ENCODE measurements at places on chromosomes 11 and 22.
A peak's percentile ranks its signal among the peaks of the same experiment; 100 is the strongest.

DNA sequence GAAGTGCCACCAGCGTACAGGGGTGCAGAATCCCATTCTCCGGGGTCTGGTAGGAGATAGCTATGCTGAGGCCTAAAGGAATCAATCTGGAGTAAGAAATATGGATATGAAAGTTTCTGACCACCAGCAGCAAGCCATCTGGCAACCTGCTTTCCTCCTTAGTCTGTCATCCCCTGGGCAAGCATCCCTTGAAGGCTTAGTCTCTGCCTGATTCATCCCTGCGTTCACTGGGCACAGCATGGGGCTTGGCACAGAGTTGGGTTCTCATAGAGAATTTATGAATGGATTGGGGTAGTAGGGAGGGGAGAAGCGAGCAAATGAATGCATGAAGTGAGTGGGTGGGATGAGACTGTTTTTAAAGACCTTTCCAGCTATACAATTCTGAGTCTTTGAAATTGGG, 85.8 kb upstream of the NARS2 start:
- DNase-seq = no peak

DNA sequence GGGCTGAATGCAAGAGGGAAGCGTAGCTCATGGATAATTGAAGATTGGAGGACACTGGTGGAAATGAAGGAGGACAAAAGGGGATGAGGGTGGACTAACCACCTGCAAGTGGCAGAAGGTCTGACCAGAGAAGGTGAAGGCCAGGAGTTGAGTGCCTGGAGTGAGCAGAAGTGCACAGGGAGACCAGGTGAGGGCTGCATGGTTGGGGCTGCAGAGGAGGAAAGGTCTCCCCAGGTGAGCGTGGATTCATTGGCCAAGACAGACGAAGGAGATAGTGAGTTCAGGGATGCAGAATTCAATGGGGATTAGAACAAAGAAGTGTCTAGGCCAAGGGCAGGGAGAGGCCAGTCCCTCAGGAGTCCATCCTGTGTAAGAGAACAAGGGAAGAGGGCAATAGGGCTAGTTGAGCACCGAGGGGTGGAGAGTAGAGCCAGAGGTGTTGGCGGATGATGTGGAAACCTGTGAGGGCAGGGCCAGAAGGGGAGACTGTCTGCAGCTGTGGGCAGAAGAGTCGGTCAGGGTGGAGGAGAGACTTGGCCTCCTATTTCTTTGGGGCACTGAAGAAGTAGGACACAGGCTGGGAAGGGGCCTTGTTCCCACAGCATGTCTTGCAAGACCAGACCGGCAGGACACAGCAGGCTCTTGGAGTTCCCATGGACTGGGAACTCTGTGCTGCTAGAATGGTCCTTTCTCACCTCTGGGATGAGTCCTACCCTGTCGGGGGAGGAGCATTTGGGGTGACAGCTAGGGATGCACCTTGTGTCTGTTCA, 6.7 kb downstream of the TRIM29 start:
- no peak for DNase-seq

DNA sequence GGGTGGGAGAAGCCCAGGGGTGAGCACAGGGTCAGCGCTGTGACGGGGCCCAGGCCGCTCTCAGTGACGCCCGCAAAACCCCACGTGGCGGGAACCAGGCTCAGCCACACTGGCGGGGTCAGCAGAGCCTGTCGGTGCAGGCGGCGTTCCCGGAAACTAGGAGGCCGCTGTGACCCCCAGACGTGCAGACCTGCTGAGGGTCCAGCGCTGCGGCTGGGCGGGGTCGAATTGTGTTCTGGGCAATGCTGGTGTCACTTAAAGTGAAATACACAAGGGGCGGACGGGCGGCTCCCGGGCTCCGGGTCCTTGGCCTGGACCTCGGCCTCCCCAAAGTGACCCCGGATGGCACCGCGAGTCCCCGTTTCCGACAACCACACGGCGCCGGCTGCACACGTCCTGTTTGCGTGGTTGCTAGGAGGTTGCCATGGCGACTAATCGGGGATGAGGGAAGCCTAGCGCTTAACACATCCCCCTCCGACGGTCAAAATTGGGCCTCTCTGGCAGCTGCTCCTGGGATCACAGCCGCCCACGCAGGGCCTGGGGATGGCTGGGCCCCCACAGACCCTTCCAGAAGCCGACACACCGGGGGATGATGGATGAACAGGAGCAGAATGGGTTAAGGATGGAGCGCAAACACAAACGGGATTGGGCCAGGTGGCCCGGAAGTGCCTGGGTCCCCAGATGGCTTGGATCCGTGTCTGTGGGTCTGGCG, 81.7 kb upstream of the PRR5 start:
- DNase-seq = peak; percentile 58

GRCh38 chr11:41457216-41458014, 2.0 kb downstream of the LRRC4C start:
- DNase-seq = no peak

DNA sequence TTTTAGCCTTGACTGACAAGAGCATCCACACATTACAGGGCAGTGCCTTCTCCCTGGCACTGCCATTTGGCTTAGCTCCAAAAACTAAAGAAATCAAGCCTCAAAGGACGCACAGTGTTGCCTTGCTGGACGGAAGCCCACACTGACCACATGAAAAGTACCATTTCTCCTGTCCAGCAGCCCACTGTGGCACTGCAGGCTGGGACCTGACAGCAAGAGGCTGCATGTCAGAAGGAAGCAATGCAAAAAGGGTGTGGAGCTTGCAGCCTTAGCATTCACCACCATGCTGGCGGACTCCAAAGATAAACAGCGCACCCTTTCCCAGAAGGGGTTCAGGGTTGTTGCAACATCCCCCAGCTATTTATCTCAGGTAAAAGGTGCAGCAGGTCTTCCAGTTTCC, 109.3 kb upstream of the BMAL1 start:
- no peak for DNase-seq

GRCh38 chr11:45405916-45406670, 120.0 kb upstream of the SYT13 start:
- DNase-seq = no peak

- no peak for DNase-seq
These were observed 789.4 kb upstream of the KIRREL3 start for GRCh38 chr11:127789927-127790326.

DNA sequence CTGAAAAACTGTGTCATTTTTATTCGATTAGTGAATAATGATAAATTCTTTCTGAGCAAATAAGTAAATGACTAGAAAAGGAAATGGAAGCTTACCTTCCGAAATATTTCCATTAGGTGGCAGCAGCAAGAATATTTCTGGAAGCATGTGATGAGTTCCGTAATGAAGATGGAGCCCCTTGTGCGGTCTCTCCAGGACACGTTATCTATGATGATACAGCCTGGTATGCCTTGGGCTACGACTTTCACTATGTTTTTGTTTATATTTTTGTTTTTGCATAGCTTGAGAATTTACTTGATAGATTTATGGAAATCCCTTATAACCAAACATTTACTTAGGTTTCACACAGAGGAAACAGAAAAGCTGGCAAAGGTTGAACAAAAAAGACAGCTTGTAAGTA, 25.7 kb downstream of the CASP5 start:
- DNase-seq = no peak

GRCh38 chr11:34064291-34064690, 12.8 kb downstream of the CAPRIN1 start:
- DNase-seq = no peak

DNA sequence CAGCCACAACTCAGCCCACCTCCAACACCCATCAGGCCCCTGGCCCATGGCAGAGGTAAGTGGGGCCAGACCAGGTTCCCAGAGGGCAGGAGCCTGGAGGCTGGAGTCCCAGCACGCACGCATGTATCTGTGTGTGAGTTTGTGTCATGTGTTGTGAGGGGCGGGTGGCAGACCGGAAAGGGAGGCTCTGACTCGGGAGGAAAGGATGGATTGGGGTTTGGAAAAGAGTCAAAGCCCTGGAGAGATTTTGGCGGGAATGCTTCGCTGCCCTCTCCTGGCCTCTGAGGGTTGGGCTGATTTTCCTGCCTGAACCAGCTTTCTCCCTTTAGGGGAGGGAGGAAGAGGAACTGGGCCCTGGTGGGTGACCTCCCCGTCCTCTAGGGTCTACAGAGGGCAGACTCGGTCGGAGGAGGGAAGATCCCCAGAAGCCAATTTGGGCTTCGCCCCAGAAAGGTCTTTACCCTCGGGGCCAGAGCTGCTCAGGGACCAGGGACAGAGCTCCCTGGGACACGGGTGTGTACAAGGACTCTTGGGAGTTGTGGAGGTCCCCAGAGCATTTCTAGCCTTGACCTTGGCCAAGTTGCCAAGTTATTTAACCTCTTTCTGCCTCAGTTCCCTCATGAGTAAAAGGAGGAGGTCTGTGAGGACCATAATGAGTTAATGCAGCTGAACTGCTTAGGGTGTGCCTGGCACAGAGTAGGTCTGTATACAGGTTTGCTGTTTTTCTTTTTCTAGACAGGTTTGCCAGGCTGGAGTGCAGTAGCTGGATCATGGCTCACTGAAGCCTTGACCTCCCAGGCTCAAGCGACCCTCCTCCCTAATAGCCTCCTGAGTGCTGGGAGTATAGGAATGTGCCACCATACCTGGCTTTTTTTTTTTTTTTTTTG, 6.9 kb downstream of the C11orf68 start:
- no peak for DNase-seq

GRCh38 chr11:61146416-61146815, 14.8 kb downstream of the VPS37C start:
- DNase-seq = no peak

DNA sequence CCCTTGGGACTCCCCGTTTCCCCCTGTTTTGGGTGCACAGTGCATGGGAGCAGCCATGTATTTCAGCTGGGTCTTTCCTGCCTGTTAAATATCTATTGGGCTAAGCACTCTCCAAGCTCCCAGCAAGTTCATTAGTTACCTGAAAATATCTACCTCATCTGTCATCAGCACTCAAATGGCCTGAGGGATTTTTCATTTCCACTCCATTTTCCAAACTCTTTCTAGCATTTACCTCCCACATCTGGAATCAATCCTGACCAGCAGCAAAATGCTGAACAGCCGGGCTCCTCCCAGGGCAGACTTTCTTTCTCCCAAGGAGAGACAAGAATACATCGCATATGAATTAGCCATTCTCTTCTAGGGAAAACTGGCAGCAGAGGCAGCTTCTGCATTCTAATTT, 273.5 kb upstream of the MPPED2 start:
- no peak for DNase-seq

- DNase-seq = no peak
These were observed 13.1 kb downstream of the NPTXR start for GRCh38 chr22:38830845-38831108.

DNA sequence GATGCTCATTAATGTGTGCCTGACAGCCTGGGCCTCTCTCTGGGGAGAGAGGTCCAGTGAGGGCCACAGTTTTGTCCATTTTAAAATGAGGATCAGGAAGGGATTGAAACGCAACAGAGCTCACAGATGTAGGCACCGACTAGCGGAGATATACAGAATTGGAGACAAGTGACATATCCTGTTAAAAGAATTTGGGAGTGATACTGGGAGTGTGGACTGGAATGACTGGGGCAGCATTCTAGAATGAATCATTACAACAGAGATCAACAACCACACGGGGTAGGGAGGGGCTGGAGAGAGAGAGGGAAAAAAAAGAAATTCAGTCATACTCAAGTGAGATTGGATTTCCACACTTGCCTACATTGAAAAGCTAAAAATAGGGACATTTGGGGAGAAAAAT, 2.5 kb upstream of the NCAM1 start:
- DNase-seq = no peak

DNA sequence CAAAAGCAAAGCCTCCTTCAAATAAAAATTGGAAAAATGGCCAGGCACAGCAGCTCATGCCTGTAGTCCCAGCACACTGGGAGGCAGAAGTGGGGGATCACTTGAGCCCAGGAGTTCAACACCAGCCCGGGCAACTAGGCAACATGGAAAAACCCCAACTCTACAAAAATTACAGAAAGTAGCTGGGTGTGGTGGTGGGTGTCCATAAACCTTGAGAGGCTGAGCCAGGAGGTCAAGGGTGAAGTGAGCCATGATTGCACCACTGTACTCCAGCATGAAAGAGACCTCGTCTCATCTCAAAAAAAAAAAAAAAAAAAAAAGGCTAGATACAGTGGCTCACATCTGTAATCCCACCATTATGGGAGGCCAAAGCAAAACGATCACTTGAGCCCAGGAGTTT, 22.3 kb downstream of the DDX6 start:
- no peak for DNase-seq

DNA sequence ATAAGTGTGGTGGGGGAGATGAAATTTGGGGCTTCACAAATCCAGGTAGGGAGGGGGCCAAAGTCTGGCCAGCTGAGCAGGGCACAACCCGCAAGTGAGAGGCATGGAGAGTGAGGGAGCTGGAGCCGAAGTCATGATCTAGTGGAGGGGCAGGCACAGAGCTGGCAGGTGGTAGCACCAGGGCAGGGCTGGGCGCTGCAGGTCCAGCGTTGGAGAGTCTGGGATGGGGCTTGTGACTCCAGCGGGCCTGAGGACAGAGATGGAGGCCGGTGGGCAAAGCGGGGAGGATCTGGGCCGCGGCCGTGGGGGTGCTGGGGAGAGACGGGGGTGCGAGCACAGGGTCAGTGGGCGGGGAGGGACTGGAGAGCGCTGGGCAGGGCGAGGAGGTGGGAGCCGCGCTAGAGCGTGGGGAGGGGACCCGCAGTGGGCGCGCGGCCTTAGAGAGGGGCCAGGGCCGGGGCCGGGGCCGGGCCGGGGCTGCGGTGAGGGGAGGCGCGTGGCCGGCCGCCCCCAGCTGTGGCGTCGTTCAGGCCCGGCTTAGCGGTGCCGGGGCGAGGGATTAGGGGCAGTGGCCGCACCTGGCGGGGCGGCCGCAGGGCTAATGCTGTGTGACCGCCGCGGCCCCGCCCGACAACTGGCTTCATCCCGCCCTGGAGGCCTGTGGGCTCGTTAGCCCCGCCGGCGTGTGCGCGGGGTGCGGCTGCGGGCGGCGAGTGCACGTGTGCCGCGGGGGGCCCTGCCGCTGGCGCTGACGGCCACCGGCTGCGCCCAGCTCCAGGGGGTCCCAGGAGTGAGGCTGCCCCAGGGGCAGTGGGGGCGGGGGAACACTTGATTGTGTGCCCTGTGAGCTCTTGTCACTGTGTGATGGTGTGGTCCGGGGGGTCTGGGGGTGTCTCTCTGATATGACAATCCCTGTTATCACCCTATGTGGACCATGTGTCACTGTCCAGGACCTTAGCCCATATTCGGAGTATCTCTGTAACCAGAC, 23.6 kb upstream of the MYOD1 start:
- no peak for DNase-seq

GRCh38 chr11:70194792-70195791, 8.0 kb upstream of the FADD start:
- DNase-seq = no peak

GRCh38 chr22:21067901-21068680, 22.3 kb downstream of the LRRC74B start:
- DNase-seq = no peak

DNA sequence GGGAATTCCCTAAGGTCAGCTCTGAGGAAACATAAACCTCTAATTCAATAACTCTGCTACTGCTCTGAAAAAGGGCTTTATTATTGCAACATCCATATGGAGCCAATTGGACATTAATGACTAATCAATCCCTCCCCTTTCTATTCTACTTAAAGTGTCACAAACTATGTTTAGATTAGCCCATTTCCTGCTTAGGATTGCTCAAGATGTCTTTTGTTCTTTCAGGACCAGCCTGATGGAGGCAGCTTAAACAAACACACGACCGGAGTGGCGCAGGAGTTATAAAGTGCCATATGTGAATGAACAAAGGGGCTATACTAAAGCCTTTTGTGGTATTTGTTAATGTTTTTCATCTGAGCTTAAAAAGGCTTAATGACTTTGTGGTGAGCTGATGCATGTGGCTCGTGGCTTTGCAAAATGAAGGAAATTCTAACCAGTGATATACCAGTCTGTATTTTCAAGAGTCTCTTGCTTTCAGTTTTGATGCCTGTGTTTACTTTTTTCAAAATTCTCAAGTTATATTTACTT, 354.4 kb downstream of the SOX6 start:
- DNase-seq = no peak

All from activated T-cell treated with anti-CD3 and anti-CD28 coated beads for 24 hours (primary cell).